Activated CD8-positive, alpha-beta memory T cell treated with anti-CD3 and anti-CD28 coated beads, Interleukin-2, amount 50 U/mL, for 48 hours (primary cell): ENCODE measurements at places on chromosomes 2 and 18.

DNA sequence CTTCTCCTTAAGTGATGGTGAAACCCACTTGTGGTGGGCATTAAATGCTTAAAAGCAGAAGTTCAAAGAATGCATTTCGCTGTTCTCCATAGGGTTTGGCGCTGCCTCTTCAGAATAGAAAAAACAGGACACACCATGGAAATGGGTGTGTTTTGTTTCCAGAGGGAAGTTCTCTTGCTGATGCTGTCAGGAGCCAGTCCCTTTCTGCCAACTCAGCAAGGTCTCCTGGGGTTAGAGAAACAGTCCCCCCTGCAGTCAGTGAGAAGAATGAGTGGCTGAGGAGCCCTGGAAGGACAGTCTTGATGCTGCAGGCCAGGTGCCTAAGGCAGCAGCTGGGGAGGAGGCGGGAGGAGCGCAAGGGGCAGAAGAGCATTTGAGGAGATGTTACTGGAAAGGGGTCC, 37.8 kb upstream of the ASAP2 start:
- no peak for DNase-seq

DNA sequence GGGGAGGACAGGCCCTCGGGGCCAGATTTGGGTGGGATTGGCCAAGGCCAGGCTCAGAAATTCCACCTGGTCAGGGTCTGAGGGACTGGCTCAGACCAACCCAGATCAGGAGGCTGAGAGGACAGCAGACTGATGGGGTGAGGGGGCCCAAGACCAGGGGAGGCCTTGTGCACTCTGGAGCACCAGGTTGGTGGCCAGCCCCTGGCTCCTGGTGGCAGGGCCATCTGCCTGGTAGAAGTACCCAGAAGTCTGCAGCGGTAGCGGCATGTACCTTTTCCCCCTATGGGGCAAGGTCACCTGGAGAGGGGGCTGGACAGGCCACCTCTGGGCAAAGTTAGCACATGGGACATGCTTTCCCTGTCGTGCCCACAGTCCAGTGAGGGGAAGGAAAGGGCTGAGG, 21.2 kb upstream of the ODC1 start:
- no peak for DNase-seq

- peak; percentile 44 for DNase-seq
These were observed 1.7 kb upstream of the NEURL3 start for GRCh38 chr2:96506907-96507240.

DNA sequence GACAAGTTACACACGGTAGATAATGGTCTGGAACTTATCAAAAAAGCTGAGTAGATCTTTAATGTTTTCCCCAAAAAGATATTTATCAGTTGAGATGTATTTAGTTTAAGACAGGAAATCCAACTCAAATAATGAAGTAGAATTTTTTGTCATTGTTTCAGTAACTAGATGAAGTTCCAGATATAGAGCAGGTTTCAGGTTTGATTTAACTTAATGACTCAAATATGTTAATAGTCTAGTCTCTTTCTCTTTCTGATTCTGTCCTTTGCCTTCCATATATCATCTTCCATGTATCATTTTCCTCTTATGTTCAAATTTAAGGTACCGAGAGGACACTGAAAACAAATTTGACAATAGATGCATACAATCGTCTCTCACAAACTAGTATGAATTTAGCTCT, 23.6 kb upstream of the DOCK10 start:
- DNase-seq = no peak

DNA sequence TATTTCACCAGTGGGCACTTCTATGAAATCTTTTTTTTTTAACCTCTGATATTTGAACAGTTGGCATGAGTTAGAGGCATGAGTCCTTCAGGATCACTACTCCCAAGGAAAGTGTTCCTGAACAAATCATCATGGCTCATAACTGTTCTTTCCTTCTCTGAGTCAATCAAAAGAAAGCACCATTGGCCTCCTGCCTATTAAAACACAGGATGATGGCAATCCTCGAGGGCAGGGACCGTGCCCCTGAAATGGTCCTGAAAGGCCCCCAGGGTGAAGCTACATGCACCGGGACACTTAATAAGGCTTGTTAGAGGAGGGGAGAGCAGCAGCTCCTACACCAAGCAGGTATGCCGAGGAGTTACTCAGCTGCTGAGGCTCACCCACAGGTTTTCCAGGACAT, 43.5 kb downstream of the SLC14A2 start:
- peak; percentile 34 for DNase-seq

DNA sequence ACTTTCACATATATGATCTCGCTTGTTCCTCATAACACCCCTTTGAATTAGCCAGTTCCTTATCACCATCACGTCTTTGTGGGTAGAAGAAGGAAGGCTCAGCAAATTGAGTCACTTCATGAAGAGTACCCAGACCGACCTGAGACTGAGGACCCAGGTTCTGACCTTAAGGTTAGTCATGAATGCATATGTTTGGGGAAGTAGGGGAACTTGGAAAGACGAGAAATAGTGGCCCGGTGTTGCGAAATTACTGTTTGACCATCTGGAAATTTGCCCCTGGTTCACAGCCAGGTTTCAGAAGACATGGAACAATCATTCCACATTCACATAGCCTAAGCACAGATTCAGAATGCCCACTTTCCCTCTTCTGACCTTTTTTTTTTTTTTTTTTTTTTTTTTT, 59.8 kb downstream of the MEIS1 start:
- DNase-seq = no peak
